ENCODE measurements at places on chromosomes 1 and 21.

GRCh38 chr1:107327446-107327845, 186.6 kb downstream of the NTNG1 start:
- DNase-seq = no peak

- no peak for DNase-seq
These were observed 33.0 kb downstream of the CDK18 start for GRCh38 chr1:205537386-205538018.

GRCh38 chr1:222048094-222048595, 306.3 kb upstream of the DUSP10 start:
- DNase-seq = no peak

GRCh38 chr1:93346421-93346993, 800 bp downstream of the DR1 start:
- DNase-seq = no peak

- no peak for DNase-seq
These were observed 36.2 kb upstream of the EPHA8 start for GRCh38 chr1:22527122-22527521.

DNA sequence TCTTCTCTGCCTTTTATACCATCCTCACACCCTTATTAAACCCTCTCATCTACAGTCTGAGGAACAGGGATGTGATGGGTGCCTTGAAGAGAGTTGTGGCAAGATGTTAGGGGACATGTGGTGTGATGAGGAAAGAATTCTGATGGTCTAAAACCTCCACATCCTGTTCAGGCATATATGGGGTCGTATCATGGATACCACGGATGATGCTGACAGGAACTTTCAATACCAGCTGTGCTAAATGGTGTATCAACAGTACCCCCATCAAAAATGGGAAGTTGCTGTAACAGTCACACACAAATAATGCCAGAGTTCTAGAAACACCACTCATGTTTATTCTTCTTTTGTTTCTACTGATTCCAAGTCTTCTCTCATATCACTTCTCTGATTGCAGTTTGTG, 12.9 kb downstream of the OR2T6 start:
- DNase-seq = no peak

GRCh38 chr21:28253338-28253737, 739.3 kb downstream of the LTN1 start:
- no peak for DNase-seq

DNA sequence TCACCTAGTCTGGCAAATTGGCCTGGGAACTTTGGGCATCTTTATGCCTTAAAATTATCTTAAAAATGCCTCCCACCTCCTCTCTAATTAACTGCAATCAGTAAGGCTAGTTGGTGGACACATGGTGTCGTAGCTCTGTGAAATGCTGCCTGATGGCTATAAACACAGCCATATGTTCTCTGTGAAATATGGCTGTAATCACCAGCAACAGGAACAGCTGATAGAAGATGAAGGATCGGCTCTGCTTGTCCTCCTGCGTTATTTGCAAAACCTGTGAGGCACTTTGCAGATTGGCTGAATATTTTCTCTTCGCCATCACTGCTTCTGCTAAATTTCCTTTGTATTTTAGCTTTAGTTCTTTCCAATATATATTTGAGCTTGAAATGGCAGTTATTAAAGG, 419.6 kb downstream of the RWDD3 start:
- no peak for DNase-seq

DNA sequence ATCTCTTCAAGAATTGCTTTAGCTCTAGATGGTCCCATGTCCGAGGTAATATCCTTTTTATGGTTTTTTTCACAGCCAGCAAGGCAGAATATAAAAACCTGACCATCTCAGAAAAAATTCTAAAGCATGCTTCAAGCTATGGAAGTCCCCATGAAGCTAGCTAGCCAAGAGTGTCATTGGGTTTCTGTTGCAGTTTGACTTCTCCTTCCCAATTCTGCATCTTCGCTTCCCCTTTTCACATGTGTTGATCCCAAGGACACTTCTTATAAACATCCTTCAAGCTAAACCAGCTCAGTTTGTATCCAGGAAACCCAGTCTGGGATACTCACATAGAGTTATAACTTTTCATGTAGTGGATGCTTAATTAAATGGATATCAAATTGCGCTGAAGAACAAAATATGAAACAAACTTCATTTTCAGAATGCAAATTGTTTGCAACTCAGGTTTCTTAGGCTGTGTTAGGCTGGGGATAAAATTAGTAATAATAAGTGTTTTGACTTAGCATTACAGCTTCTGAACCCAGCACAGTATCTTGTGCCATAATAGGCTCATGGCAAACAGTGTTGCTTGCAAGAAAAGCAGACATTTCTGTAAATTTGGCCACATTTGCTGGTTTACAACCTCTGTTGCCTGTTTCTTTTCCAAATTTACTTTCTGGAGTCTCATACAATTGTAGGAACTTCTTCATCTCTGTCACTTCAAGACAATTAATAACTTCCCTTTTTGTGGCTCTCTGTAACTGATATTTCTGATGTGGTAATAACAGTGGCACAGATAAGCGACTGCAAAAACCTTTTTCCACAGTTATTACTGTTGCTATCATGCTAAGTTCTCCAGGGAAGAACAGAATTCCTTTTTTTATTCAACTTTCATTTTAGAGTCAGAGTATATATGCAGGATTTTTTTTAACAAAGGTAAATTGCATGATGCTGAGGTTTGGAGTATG, 53.2 kb downstream of the NCAM2 start:
- DNase-seq = no peak

DNA sequence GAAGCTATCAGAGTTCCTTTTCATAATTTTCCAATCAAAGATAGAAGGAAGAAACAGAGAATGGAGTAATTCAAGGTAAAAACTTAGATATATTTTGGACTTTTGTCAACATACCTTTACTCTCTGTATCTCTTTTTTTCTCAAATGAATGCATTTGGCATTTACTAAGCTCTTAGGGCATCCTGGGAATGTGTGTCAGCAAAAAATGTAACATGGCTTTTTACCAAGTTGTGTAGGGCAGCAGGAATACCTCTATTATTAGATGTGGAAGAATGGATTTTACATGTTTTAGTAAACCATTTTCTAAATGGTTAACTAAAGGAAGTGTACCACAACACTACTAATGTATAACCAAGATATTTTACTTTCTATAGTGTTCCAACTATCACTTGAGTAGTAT, 4.2 kb upstream of the COL11A1 start:
- DNase-seq = no peak

DNA sequence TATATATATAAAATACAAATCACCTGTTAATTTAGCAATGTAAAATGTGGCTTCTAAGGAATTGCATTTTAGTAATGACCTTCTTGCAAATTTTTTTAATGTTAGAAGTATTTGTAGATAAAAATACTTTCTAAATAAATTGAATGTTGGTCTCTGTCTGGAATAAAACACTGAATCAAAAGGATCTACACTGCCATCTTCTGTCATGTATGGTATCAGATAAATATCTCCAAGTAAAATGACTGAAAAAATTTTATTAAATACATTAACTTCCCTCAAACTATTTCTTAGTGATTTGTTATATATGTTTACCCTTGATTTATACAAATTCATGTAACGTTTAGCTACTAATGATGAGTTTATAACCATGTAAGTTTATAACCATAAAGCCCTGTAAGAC, 2029.3 kb downstream of the MRPL39 start:
- no peak for DNase-seq

- no peak for DNase-seq
These were observed 13.4 kb upstream of the NIBAN1 start for GRCh38 chr1:184987696-184988095.

DNA sequence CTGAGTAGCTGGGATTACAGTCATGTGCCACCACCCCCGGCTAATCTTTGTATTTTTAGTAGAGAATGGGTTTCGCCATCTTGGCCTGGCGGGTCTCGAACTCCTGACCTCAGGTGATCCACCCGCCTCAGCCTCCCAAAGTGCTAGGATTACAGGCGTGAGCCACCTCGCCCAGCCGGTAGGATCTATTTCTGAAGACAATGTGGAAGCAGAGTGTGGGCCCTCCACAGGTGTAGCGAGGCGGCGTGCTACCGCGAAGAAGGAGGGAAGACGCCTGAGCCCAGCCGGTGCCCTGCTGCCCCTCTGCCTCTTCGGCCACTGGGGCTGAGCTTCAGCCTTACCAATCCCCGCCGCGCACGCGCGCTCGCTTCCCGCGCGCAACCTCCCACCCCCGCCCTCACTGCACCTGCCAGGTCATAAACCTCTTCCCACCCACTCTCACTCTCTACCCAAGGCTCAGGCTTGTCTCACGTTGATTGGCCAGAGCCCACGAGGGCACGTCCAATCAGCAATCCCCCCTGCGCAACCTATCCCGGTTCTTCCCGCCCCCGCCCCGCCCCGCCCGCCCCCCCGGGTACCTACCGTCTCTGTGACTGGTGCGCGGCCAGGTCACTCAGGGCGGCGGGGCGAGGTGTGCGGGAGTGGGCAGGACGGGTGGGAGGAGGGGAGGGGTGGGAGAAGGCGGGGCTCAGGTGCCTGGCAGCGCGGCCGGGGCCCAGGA, 409 bp upstream of the HOOK1 start:
- peak; percentile 96 for DNase-seq

- DNase-seq = no peak
These were observed 35.5 kb upstream of the IL20 start for GRCh38 chr1:206829875-206830274.

GRCh38 chr21:30232011-30232410, 16.1 kb upstream of the CLDN8 start:
- DNase-seq = no peak

DNA sequence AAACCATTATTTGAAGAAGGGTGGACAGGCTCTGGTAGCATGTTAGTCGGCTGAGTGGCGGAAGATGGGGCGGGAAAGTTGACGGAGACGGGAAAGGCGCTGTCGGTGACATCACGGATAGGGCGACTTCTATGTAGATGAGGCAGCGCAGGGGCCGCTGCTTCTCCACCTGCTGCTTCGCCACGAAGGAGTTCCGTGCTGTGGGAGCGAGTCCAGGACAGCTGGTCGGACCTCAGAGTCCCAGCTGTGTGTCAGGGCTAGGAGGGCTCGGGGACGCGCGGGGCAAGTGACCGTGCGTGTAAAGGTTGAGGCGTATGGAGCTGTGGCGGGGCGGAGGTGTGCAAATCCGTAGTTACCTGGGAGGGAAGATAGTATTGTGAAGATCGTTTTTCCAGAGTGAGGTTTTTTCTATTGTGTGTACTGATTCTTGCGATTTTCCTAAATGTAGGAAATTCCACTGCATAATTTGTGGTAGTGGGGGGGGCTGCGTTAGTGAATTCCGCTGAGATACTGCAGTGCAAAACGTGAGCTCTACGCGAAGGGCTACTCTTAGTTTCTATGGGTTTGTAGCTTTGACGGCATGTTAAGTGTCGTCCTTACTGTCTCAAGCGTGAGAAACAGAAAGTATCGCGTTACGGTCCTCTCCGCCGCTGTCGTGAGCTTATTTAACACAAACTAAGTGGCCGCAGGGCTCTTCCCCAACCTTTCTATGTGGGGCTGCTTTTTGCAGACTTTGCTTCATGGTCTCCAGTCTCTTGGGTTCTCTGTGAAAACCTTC, 111.2 kb upstream of the NBPF11 start:
- peak; percentile 99 for DNase-seq

DNA sequence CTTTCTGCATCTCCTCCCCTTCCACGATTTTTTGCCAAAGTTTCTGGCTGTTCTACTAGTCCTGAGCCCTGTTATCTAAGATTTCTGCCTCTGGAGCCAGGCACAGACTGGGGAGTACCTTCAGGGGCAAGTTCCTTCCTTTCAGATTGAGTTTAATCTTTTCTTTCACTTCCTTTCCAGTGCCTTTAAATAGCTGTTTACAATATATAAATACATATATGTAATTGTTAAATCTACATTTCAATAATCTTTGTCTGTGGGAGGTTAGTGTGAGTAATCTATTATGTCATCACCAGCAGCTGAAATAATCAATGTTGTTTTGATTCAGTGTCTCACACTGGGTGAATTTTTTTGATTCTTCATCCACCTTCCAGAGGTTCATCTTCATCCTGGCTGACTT, 31.8 kb downstream of the DIPK1A start:
- DNase-seq = no peak

GRCh38 chr1:62654744-62655143, 33.4 kb downstream of the DOCK7 start:
- DNase-seq = no peak

DNA sequence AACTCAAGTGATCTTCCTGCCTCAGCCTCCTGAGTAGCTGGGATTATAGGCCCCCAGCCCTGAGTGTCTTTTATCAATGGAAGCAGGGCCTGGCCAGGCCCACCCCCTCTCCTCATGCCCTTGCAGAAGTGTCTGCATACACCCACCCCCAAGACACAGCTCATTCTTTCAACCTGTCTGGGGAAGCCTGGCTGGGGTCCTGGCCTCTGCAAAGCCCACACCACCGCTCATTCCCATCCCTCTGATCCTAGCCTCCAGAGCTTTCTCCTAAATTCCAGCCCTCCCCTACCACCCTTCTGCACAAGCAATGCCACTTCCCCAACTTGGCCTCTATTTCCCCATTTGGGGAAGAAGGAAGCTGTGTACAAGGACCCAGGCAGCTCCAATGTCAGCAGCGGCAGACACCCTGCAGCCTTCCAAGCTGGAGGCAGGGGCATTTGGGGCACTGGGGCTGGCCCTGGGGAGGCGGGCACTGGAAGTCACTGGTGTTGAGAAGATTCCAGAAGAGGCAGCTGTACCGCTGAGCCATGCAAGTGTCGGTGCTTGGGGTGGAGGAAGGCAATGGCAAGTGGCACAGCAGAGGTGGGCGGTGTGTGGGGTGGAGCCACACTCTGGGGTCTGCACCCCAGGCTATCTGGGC, 33.7 kb upstream of the ARF1 start:
- DNase-seq = no peak

- no peak for DNase-seq
These were observed 15.1 kb downstream of the KIAA1614 start for GRCh38 chr1:180927841-180928240.

GRCh38 chr1:59342801-59343575, 46.1 kb downstream of the FGGY start:
- no peak for DNase-seq

GRCh38 chr1:234529095-234529949, 50.3 kb upstream of the TARBP1 start:
- DNase-seq = no peak

- peak; percentile 54 for DNase-seq
These were observed 207.9 kb upstream of the C1orf87 start for GRCh38 chr1:60281360-60281932.

GRCh38 chr1:119347858-119348257, 20.7 kb upstream of the HAO2 start:
- DNase-seq = no peak

- no peak for DNase-seq
These were observed 13.0 kb downstream of the TFF3 start for GRCh38 chr21:42302076-42302650.

DNA sequence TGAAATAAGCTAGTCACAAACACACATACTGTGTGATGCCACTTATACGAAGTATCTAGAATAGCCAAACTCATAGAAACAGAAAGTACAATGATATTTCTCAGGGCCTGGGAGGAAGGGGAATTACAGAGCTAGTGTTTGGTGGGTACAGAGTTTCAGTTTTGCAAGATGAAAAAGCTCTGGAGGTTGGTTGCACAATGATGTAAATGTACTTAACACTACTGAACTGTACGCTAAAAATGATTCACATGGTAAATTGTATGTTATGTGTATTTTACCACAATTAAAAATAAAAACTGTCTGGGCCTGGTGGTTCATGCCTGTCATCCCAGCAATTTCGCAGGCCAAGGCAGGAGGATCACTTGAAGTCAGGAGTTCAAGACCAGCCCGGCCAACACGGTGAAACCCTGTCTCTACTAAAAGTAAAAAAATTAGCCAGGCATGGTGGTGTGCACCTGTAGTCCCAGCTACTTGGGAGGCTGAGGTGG, 15.3 kb upstream of the FHAD1 start:
- no peak for DNase-seq

- no peak for DNase-seq
These were observed 61.9 kb downstream of the NIBAN1 start for GRCh38 chr1:184912392-184912791.
